ENCODE measurements at places on chromosomes 2 and 18. TPM values are rescaled to one million over a fixed set of nuclear protein-coding genes. Genes with fewer than 3 reads are reported as not detected.

DNA sequence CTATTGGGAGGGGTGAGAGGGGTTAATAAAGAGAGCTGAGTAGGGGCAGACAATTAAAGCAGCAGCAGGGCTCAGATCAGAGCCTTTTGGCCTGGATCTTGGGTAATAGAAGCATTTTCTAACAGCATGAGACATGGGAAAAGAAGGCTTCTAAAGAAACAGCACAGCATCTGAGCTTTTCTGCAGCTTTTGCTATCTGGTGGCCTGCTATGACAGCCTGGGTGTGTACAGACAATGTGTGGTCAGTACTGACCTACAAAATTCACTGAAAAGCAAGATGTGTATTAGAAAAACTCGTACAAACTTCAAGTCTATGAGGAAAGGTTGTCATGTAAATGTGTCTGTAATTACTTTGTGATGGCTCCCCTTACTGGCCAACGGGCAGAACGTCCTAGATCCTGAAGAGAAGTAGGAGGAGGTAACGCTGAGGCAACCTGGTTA is 95.6 kb downstream of the GALNT3 start:
- no peak for DNase-seq

The NEU2 gene
- not detected for total RNA-seq

GRCh38 chr2:121173112-121173511 is 111.9 kb downstream of the TFCP2L1 start:
- no peak for DNase-seq

GRCh38 chr2:150931451-150931850 is 330.2 kb downstream of the RBM43 start:
- no peak for DNase-seq

DNA sequence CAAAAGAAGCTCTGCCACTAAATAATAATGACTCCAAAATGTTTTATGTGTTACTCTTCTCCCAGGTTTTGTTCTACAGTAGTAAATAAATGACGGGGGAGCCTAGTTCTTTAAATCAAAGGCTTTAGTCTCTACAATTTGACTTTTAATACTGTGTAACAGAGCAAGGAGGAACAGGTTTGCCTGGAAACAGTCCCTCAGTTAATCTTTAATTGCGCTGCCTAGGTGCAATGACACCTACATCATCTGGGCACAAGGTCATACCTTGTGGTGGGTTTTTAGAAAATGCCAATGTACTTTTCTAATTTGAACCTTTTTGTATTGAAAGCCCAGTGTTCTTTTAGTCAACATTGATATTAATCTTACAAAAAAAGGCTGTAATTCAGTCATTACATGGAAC is 287.3 kb upstream of the SETBP1 start:
- no peak for DNase-seq

The TFCP2L1 gene
- 0.72 TPM for total RNA-seq

The CD302 gene
- total RNA-seq = 2.0 TPM

- peak; percentile 92 for DNase-seq
Observed at GRCh38 chr2:231713730-231714638, 5.7 kb downstream of the PTMA start.

The ONECUT2 gene
- total RNA-seq = not detected

DNA sequence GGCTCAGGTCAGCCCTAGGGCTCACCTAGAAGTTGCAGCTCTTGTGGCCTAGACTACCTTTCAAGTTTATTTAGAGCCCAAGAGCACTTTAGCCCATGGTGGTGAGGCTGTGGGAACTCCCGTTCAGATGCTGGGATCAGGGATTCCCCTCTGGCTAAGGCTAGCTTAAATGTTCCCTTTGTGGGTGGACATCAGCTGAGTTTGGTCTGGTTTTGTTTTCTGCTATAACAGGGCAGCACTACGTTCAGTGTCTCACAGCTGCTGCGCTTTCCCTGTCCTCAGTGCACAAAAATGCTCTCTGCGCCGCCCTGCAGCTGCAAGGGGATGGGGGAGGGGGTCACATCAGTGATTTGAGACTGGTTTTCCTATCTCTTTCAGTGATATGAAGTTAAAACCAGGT is 170.5 kb upstream of the KCNJ3 start:
- DNase-seq = no peak

DNA sequence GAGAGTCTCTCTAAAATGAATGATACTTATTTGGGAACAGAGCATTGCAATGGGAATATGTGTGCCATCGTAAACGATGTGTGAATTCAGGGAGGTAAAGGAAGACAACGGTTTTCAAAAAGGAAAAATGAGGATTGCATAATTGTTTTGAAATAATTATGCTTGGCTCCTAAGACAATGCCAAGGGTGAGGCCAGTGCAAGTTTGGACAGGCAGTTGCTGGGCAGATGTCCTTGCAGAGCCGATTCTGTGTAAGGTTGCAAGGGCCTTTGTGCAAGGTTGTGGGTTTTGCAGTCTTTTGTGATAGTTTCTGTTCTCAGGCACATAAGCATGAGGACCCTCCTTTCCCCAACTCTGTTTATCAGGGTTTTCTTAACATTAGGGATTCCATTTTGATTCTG is 70.0 kb upstream of the ZNF236 start:
- DNase-seq = no peak

The CD8B2 gene
- 1.0 TPM for total RNA-seq

GRCh38 chr2:67455219-67456142 is 58.3 kb downstream of the ETAA1 start:
- no peak for DNase-seq

- no peak for DNase-seq
Observed at GRCh38 chr2:154484338-154485099, 214.0 kb upstream of the KCNJ3 start.

Data from natural killer cell (primary cell).